ENCODE measurements at places on chromosomes 5 and 9.

GRCh38 chr9:72465593-72465984 is 55.8 kb upstream of the TMC1 start:
- no peak for DNase-seq

- DNase-seq: no peak
Measured at GRCh38 chr5:130427222-130427955, 523.1 kb downstream of the CHSY3 start.

- no peak for DNase-seq
Measured at GRCh38 chr5:58133631-58134296, 326.1 kb downstream of the PLK2 start.

- DNase-seq: no peak
Measured at GRCh38 chr5:103435136-103435889, 127.3 kb downstream of the NUDT12 start.

GRCh38 chr9:5626727-5627634 is 1.9 kb upstream of the RIC1 start:
- peak; percentile 78 for DNase-seq

GRCh38 chr9:14304259-14304658 is 9.7 kb downstream of the NFIB start:
- DNase-seq: peak; percentile 77

DNA sequence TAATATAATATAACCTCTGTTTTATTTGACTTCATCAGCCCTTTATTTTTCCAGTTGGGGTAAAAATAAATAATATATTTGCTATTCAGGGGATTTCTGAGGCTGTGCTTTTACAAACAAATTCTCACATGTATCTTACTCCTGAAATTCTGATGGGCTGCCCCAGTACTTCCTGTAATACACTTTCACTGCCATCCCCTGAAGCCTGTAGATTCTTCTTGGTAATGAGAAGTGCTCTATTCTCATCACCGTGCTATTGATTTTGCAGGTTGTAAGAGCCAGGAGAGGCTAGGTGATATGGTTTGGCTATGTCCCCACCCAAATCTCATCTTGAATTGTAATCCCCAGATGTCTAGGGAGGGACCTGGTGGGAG is 91.9 kb upstream of the CEP78 start:
- no peak for DNase-seq

DNA sequence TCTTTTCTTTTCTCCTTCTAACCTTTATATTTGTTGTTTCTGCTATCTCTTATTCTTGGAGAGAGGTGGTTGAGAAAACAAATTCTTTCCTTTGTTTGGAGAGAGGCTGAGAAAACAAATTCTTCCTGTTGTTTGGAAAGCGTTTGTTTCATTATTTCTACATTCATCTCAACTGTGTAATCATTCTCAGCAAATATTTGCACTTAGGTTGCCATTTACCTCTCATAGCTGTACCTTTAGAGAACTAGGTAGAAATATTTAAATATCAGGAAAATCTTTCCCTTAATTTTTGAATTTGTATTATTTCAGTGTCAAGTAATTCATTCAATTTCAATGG is 1824.4 kb upstream of the CDH9 start:
- DNase-seq: no peak

DNA sequence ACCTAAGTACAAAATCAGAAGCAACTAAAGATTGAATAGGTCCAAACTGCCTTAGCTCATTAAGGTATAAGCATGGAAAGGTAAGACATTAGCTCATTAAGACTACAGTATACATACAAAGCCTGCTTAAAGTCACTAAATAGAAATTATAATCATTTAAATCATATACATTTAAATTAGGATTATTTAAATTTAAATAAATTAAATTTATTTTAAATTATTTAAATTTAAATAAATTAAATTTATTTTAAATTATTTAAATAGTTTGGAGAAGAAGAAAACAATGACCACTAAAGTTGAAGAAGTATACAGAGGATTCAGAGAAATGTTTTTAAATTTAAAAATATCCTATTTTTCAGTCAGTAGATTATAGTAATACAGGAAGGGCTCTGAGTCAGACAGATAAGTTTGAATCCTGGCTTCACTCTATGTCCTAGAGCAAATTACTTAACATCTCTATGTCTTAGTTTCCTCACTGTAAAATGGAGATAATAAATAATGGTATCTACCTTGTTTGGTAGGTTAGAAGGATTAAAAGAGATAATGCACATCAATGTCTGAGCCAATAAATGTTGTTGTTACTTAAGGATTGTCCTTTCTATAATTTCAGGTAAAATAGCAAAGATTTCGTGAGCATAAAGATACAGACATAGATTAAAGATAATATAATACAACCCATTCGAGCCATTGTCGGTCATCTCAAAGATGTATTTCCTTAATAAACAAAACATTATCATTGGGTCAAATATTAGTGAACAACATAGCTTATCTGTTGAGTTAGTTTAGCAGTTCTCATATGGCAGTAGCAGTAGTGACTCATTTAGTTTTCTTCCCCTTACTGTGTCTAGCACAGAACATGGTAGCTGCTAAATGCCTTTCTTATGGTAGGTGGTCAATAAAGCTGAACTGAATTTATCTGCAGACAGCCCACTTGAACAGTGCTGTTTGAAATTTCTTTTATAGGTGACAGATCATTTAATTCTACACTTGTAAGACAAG is 100.6 kb downstream of the KIAA0825 start:
- no peak for DNase-seq

- no peak for DNase-seq
Measured at GRCh38 chr9:20658677-20659473, 25.2 kb upstream of the FOCAD start.

GRCh38 chr5:131587541-131587940 is 47.5 kb downstream of the RAPGEF6 start:
- DNase-seq: no peak

- DNase-seq: no peak
Measured at GRCh38 chr5:178587763-178588611, 2.2 kb downstream of the COL23A1 start.

- no peak for DNase-seq
Measured at GRCh38 chr5:151595411-151595826, 4.3 kb upstream of the FAT2 start.

- no peak for DNase-seq
Measured at GRCh38 chr5:53597894-53598293, 37.5 kb downstream of the NDUFS4 start.

DNA sequence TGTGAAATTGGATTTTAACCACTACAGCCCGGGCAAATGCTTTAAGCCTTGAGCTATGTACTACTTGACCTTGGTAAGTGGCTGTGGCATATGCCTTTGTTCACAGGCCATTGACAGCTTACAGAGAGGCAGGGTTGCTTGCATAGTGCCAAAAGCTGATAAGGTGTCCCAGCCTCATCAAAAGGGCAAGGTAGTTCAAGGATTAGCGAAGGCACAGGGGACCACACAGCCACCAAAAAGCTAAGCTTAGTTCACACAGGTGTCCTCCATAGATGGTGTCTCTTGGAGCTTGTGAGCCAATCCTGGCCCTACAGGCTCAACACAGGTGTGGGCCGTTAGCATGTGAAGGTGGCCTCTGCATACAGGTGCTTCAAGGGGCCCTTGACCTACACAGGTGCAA is 86.8 kb downstream of the ZNF622 start:
- no peak for DNase-seq

DNA sequence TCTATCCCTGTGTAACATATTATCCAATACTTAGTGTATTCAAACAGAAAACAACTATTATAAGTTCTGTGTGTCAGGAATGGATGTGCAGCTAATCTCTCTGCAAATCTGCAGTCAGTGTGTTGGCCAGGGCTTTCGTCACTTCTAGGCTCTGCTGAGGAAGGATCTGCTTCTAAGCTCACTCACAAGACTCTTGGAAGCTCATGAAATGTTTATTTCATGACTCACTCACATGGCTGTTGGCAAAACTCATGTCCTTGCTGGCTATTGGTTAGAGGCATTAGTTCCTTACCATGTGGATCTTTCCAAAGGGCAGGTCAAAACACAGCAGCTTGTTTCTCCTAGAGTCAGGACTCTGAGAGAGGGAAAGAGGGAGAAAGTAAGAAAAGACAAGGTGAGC is 367.4 kb upstream of the SMARCA2 start:
- no peak for DNase-seq

DNA sequence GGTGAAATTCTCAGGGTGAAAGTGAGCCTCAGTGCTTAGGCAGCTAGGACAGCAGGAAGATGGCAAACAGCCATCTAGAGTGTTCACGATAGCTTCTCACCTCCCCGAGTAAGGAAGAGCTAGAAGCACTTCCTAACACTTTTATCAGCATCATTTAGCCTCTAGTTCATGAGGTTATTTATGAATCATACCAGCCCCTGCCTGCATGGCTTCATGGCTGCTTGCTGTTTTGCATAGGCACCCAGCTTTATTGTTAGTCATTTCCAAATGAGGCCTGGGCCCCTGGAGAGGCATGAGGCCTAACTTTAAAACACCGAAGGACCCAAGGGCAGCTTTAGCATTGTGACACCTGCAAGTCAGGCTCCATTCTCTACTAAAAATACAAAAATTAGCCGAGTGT is 134.9 kb upstream of the PANK3 start:
- DNase-seq: no peak

DNA sequence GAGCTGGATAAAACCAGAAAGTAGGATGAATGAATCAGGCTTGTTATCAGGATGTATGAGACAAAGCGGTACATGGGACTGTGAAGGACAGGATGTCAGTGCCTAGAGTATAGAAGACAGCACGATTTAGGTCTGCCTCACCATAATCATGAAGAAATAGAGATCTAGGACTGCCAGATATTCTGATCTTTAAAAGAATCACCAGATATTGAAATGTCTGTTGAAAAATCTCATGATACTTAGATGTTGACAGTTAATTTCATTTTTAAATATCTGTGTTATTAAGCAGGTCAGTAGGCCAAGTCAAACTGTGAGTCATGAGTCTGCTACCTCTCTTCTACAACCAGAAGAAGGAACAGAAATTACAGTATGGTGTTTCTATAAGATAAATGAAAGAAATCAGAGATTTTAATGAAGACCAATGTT is 65.0 kb downstream of the ST8SIA4 start:
- no peak for DNase-seq
